Hippocampal formation (tissue), 2 donors: ENCODE measurements at places on chromosomes 12 and 14.
A peak's percentile ranks its signal among the peaks of the same experiment; 100 is the strongest.

GRCh38 chr12:56157201-56158028 lies 744 bp upstream of the MYL6 start:
- DNase-seq = peak; percentile 87

DNA sequence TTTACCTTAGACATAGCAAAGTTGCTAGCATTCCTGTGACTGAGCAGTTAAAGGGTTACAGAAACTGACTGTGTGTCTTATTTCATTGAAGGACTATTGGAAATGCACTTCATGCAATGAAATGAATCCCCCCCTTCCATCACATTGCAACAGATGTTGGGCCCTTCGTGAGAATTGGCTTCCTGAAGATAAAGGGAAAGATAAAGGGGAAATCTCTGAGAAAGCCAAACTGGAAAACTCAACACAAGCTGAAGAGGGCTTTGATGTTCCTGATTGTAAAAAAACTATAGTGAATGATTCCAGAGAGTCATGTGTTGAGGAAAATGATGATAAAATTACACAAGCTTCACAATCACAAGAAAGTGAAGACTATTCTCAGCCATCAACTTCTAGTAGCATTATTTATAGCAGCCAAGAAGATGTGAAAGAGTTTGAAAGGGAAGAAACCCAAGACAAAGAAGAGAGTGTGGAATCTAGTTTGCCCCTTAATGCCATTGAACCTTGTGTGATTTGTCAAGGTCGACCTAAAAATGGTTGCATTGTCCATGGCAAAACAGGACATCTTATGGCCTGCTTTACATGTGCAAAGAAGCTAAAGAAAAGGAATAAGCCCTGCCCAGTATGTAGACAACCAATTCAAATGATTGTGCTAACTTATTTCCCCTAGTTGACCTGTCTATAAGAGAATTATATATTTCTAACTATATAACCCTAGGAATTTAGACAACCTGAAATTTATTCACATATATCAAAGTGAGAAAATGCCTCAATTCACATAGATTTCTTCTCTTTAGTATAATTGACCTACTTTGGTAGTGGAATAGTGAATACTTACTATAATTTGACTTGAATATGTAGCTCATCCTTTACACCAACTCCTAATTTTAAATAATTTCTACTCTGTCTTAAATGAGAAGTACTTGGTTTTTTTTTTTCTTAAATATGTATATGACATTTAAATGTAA lies 31.5 kb downstream of the MDM2 start:
- no peak for DNase-seq

DNA sequence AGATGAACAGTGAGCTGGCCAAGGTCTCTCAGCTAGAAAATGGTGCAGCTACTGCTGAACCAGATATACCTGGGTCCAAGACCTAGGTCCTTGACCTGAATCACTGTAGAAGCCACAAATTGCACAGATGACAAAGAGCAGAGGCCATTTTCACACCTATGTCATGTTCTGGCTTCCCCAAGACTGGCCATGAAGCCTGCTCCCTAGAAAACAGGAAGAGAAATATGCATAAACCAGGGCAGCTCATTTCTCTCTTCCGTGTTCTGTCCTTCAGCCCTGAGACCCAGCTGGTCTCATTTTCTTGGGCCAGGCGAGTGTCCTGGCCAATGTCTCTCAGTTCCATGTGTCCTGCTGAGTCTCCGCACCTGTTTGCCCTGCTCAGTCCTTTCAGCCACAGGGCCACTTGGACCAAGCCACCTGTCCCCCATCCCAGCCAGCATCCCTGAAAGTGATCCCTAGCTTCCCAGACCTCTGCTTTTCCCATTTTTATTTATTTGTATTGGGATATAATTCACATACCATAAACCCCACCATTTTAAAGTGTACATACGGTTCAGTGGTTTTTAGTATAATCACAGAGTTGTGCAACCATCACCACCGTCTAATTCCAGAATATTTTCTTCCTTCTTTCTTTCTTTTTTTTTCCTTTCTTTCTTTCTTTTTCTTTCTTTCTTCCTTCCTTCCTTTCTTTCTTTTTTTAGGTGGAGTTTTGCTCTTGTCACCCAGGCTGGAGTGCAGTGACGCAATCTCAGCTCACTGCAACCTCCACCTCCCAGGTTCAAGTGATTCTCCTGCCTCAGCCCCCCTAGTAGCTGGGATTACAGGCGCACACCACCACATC lies 27.0 kb downstream of the P2RX7 start:
- no peak for DNase-seq

DNA sequence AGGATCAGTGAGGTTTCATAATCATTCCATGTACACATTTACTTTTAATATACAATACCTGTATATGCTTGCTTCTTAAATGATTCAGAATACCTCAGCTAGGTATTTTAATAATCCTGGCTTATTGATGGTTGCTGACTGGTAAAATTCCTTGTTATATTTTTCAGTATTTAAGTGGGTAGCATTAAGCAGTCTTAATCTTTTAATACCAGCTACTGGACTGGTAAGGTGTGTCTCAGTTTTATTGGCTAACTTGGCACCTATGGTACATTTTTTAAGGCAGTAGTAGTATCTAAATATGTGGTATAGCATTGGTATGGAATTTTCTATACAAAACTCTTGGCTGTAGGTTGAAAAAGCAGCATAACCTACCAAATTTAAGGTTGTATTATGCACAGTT lies 96.6 kb downstream of the RAD52 start:
- DNase-seq = no peak

DNA sequence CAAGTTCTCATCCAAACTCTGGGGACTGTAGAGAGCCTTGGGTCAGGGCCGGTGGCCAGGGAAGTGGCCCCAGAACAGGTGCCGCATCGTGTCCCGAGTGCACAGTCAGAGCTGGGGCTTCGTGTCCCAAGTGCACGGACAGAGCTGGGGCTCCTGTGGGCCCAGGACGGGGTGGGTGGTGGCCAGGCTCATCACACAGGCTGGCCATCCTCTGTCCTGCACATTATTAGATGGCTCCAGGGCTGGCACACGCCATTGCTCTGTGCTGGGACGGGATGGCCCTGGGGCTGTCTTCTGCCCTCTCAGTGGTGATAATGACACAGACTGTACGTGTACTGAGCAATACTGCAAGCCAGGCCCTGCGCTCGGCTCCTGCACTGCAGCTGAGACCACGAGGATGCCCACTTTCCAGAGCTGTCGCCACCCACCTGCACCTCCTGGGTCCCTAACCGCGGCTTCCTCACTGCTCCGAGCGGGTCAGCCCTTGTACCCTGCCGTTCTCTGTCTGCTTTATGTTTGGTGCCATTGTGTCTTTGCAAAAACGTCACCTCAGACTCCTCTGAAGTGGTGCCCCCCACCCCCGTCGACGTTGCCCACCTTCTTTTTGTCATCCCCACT lies 1.9 kb downstream of the FBRSL1 start:
- DNase-seq = no peak

GRCh38 chr14:104632781-104633180 lies 28.2 kb upstream of the TMEM179 start:
- no peak for DNase-seq

DNA sequence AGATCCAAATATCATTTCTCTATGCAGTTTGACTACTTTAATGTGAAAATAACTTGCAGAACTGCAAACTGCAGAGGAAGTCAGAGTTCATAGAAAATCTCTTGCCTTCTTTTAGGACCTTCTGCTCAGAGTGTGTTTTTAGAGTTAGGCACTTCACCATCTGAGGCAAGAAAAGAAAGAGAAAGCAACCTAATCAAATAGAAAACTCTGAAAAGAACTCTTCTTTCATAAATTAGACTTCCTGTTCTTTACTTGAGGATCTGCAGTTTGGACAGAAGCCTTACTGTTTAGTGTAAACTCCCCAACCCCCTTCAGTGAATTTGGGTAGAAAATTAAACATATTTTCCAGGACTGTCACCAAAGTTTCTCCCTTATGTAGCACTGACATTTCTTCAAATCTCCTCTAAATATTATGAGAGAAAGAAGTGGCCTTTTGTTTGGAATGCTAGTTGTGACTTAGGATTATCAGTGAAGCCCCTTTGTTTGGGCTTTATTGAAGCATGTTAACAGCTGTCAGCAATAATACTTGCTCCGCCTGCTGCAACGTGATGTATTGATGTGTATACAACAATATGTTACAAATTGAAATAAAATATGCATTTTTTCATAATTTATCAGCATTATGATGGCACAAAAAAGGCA lies 99.5 kb downstream of the PDZRN4 start:
- no peak for DNase-seq

- no peak for DNase-seq
Measured at GRCh38 chr14:86770186-86770585, 1222.8 kb downstream of the GALC start.

- no peak for DNase-seq
Measured at GRCh38 chr12:90460681-90461080, 494.3 kb downstream of the CCER1 start.

DNA sequence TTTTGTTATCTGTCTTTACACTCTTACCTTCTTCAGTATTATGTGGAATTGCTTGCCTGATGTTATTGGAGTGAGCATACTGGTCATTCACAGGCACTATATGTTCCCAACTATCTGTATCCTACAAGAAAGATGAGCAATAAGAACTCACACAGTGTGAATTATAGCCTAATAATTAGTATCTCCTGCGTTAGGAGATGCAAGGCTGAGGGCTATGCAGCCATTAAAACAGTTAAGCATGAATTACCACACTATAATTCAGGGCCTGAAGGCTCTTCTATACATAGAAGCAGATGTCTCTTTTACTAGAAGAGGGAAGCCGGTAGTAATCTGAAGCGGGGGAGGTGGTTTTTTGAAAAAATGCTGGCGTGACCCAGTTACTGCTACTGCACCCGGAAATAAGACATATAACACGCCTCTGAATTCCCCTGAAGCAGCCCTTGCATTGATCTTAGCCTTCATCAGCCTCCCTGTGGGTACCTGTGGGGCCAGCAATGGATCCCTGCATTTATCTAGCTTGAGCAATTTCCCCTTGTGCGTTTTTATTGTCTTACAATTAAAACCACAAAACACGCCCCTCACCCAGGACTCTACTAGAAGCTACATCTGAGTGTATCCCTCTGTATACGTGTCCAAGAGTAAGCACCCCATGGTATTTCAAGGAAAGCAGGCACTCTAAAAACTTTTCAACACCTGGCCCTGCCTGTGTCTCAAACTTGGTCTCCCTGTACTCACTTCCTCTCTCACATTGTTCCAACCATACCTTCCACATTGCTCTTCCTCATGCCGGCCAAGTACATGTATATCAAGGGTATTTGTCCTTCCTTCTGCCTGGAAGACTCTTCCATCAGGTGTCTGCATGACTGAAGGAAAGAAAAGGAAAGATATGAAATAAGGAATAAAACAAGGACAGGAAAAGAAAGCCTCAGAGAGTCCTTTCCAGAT lies 210.9 kb upstream of the ARID2 start:
- no peak for DNase-seq

- no peak for DNase-seq
Measured at GRCh38 chr12:117130801-117131200, 31.6 kb upstream of the TESC start.

- DNase-seq = peak; percentile 17
Measured at GRCh38 chr14:23154964-23155587, 28.4 kb downstream of the SLC7A8 start.

DNA sequence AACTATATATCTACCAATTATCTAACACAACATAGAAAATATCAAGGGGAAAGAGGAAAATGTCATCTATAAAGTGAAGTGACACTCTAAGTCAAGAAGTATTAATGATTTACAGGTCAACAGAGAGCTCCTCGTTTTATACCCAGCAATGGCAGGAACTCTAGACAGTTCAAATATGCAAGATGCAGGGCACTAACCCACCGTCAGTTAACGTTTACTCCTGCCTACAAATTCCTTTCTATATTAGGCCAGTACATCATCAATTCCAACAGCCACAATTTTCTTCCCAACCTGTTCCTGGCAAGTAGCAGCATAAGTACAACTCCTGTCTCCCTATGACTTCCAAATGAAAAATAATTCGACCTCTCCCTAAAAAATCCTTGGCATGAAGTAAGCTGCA lies 9.0 kb upstream of the KANSL2 start:
- no peak for DNase-seq

GRCh38 chr12:82329508-82329907 lies 28.7 kb downstream of the CCDC59 start:
- no peak for DNase-seq

- DNase-seq = no peak
Measured at GRCh38 chr12:22271023-22271422, 63.5 kb downstream of the ST8SIA1 start.

DNA sequence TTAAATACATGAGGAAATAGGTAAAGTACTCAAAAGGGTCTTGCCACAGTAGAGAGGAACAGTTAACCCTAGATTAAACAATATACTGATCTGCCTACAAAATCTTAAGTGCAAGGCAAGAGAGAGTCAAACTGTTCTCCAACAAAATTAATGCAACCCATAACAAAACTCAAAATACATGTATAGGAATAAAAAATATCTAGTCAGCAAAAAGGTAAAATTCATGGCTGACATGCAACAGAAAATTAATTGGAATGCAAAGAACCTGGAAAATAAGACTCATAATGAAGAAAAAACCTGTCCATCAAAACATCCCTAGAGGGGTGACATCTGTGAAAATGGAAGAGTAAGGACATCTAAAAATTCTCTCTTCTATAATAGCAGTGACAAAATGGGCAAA lies 173.6 kb downstream of the ADAMTS20 start:
- DNase-seq = no peak

DNA sequence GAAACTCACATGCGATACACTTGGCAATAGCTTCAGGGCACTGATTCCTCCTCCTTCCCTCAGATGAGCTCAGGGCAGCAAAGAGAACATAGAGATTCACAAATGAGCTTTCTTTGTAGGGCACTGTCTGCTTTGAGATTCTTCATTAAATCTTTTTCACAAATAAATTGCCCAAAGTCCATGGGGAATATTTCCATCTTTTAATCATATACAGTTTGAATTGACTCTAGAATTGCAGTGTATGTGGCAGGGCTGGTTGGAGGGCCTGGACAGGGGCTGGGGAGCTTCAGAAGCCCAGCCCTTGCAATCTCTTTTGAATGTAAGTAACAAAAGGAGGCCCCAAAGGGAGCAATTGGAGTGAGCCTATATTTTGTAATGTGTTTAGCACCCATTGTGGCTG lies 197.5 kb downstream of the NOVA1 start:
- DNase-seq = no peak

DNA sequence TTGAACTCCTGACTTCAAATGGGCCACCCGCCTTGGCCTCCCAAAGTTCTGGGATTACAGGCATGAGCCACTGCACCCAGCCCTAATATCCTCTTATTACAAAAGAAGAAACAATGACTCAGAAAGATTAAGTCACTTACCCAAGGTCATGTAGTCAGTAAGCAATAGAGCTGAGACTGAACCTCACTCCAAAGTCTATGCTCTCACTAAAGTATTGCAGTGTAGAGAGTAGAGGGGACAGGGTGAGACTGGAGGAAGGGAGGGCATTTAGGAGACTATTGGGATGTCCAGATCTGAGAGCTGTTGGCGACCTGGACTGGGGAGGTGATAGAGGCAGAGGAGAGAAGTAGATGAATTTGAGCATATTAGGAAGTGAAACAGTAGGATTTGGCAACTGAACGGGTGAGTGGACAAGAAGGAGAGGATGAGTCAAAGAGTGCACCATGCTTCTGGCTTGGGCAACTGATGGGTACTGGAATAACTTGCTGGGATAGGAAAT lies 11.8 kb downstream of the P2RX7 start:
- DNase-seq = no peak
